ENCODE measurements at places on chromosomes 2 and 18. TPM values are rescaled to one million over a fixed set of nuclear protein-coding genes. Genes with fewer than 3 reads are reported as not detected.

LDLRAD4 gene
- 78.2 TPM for total RNA-seq

DNA sequence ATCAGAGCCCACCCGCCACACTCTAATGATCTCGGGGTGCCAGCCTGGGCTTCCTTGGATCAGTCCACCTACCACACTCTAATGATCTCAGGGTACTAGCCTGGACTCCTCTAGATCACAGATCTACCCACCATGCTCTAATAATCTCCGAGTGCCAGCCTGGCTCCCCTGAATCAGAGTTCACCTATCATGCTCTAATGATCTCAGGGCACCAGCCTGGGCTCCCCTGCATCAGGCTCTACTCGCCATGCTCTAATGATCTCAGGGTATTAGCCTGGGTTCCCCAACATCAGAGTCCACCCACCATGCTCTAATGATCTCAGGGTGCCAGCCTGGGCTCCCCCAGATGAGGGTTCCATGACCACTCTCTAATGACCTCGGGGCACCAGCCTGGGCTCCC, 48.1 kb downstream of the EIPR1 start:
- no peak overlapping the region for H3K27ac ChIP-seq
- H3K36me3 ChIP-seq = peaks cover 12% of the 10 kb centered on the region
- no peak overlapping the region for H3K4me3 ChIP-seq
- H3K27me3 ChIP-seq = no peaks in the 10 kb centered on the region
- no peaks in the 10 kb centered on the region for H3K4me1 ChIP-seq

DNA sequence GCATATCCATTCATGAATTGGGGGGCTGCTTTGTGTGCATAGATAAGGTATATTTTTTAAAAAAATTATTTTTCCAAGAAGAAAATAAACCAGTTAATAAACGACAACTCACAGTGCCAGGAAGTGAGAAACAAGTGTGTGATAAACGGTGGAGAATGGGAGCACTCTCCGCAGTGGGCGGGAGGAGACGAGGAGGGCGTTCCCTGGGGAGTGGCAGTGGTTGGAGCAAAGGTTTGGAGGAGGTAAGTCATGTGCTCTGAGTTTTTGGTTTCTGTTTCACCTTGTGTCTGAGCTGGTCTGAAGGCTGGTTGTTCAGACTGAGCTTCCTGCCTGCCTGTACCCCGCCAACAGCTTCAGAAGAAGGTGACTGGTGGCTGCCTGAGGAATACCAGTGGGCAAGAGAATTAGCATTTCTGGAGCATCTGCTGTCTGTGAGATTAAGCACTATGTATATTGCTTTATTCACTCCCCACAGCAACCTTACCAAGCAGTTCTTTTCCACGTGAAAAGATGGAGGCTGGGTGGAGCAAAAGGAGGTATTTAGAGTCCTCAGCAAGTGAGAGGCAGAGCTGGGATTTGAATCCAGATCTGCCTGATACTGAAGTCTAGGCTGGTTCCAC, 27.0 kb upstream of the CASP8 start:
- no peak for DNase-seq
- peaks cover 30% of the 10 kb centered on the region for H3K4me1 ChIP-seq
- no peaks in the 10 kb centered on the region for H3K27me3 ChIP-seq
- no peak overlapping the region for H3K4me3 ChIP-seq
- H3K27ac ChIP-seq = no peak overlapping the region

- peaks cover 35% of the 10 kb centered on the region for H3K4me1 ChIP-seq
- H3K36me3 ChIP-seq = no peaks in the 10 kb centered on the region
- no peaks in the 10 kb centered on the region for H3K27me3 ChIP-seq
- H3K27ac ChIP-seq = peak overlapping the region; percentile 99
- peak overlapping the region; percentile 91 for H3K4me3 ChIP-seq
- no peak for DNase-seq
Measured at GRCh38 chr2:121650315-121650930, 1.2 kb upstream of the CLASP1 start.

CRYGC gene
- not detected for total RNA-seq

TMEM150A gene
- 17.1 TPM for total RNA-seq

CXCR4 gene
- total RNA-seq = not detected

DNA sequence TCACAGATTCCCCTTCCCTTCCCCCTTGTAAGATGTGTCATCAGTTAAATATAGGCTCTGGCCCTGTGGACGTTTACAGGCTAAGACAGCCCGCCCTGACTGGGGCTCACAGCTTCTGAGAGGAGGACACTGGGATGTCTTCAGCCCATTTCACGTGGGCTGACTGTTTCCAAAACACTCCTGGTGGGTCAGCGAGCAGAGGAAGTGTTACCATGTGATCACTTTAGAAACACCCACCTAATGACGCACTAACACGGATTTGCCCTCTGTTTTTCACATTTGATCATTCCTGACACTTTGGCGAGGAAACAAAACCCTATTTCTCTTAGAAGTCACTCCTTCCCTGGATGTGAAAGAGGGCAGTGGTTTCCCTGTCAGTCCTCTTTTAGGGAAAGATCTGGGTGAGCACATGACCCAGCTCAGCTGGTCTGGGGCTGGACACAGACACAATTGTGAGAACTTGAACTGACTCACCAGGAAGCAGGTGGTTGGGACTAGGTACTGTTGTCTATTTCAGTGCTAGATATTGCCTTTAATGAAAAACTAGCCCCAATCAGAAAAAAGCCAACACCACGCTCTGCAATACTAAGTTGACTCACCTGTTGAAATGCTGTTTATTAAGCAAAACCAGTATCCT, 38.8 kb downstream of the BMP10 start:
- H3K4me1 ChIP-seq = peaks cover 35% of the 10 kb centered on the region
- H3K27ac ChIP-seq = peak overlapping the region; percentile 93
- no peak for DNase-seq
- no peaks in the 10 kb centered on the region for H3K27me3 ChIP-seq
- H3K4me3 ChIP-seq = no peak overlapping the region
- no peaks in the 10 kb centered on the region for H3K36me3 ChIP-seq

MAP4K4 gene
- total RNA-seq = 122 TPM

UGP2 gene
- 105 TPM for total RNA-seq

GRCh38 chr18:78123144-78123909, 856.3 kb upstream of the SALL3 start:
- H3K4me3 ChIP-seq = no peak overlapping the region
- no peaks in the 10 kb centered on the region for H3K27me3 ChIP-seq
- no peaks in the 10 kb centered on the region for H3K4me1 ChIP-seq
- DNase-seq = no peak
- H3K27ac ChIP-seq = no peak overlapping the region
- H3K36me3 ChIP-seq = no peaks in the 10 kb centered on the region

- no peaks in the 10 kb centered on the region for H3K4me1 ChIP-seq
- no peak overlapping the region for H3K27ac ChIP-seq
- DNase-seq = no peak
Measured at GRCh38 chr2:152930501-152930900, 212.1 kb downstream of the ARL6IP6 start.

FBXO36 gene
- 3.0 TPM for total RNA-seq

DNA sequence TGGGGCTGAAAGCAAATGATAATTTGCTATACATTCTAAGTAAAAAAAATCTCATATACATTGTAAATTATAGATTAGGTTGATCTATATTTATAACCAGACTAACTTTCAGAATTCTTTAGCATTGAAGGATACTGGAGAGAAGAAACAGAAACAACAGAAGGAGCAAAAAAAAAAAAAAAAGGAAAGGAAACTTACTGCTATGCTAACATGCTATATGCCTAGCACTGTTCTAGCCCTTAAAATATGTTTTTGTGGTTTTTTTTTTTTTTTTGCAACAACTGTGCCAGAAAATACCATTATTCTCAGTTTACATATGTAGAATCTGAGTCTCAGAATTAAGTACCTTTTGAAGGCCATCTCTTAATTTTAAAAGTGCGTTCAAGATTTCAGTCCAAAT, 204.9 kb upstream of the MC4R start:
- no peaks in the 10 kb centered on the region for H3K4me1 ChIP-seq
- H3K36me3 ChIP-seq = peaks cover 2% of the 10 kb centered on the region
- no peak for DNase-seq
- H3K4me3 ChIP-seq = no peak overlapping the region
- peaks cover 17% of the 10 kb centered on the region for H3K27me3 ChIP-seq

GRCh38 chr2:230052299-230052698, 16.4 kb downstream of the SLC16A14 start:
- peaks cover 36% of the 10 kb centered on the region for H3K4me1 ChIP-seq
- H3K27me3 ChIP-seq = no peaks in the 10 kb centered on the region
- H3K4me3 ChIP-seq = no peak overlapping the region
- no peak for DNase-seq
- H3K36me3 ChIP-seq = no peaks in the 10 kb centered on the region

UNC80 gene
- not detected for total RNA-seq

CIB4 gene
- not detected for total RNA-seq

GRCh38 chr2:241818229-241818942, 9.4 kb downstream of the NEU4 start:
- no peaks in the 10 kb centered on the region for H3K36me3 ChIP-seq

- no peak overlapping the region for H3K4me3 ChIP-seq
- DNase-seq = no peak
- peaks cover 32% of the 10 kb centered on the region for H3K4me1 ChIP-seq
- no peaks in the 10 kb centered on the region for H3K27me3 ChIP-seq
- no peak overlapping the region for H3K27ac ChIP-seq
- H3K36me3 ChIP-seq = no peaks in the 10 kb centered on the region
Measured at GRCh38 chr18:36419900-36420531, 122.5 kb downstream of the FHOD3 start.

DNA sequence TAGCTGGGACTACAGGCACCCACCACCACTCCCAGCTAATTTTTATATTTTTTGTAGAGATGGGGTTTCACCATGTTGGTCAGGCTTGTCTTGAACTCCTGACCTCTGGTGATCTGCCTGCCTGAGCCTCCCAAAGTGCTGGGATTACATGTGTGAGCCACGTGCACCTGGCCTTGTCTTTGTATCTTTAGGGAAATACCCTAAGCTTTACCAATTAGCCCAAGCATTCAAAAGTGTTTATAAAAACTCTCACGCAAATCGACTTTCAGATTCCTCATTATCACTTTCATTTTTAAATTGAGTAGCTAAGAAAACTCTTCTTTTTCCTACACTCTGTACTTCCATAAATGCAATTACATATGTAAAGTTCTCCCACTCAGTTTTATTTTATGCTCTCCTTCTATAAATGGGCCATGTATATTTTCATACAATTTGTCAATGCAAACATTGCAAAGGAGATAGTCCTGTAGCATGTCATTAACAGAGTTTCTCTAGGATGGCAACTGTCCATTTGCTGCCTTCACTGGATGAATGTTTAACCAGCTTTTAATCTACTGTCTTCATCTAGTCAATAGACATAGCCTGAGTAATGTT, 326.2 kb upstream of the LRATD1 start:
- no peaks in the 10 kb centered on the region for H3K36me3 ChIP-seq
- no peak overlapping the region for H3K27ac ChIP-seq
- no peaks in the 10 kb centered on the region for H3K4me1 ChIP-seq
- DNase-seq = no peak
- no peak overlapping the region for H3K4me3 ChIP-seq

GATA6 gene
- total RNA-seq = 13.1 TPM

- H3K36me3 ChIP-seq = no peaks in the 10 kb centered on the region
- DNase-seq = no peak
- H3K4me3 ChIP-seq = no peak overlapping the region
- H3K27me3 ChIP-seq = no peaks in the 10 kb centered on the region
- H3K27ac ChIP-seq = no peak overlapping the region
- H3K4me1 ChIP-seq = peaks cover 10% of the 10 kb centered on the region
Measured at GRCh38 chr18:56382541-56382940, 255.9 kb downstream of the TXNL1 start.

DNA sequence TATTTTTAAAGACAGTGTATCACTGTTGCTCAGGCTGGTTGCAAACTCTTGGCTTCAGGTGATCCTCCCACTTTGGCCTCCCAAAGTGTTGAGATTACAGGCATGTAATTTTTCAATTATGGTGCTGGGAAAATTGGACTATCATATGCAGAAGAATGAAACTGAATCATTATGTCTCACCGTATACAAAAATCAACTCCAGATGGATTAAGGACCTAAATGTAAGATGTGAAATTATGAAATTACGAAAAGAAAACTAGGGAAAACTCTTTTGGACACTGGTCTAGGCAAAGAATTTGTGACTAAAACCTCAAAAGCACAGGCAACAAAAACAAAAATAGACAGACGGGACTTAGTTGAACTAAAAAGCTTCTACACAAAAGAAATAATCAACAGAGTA, 31.2 kb downstream of the MAP3K2 start:
- H3K27me3 ChIP-seq = no peaks in the 10 kb centered on the region
- peaks cover 45% of the 10 kb centered on the region for H3K4me1 ChIP-seq

DNA sequence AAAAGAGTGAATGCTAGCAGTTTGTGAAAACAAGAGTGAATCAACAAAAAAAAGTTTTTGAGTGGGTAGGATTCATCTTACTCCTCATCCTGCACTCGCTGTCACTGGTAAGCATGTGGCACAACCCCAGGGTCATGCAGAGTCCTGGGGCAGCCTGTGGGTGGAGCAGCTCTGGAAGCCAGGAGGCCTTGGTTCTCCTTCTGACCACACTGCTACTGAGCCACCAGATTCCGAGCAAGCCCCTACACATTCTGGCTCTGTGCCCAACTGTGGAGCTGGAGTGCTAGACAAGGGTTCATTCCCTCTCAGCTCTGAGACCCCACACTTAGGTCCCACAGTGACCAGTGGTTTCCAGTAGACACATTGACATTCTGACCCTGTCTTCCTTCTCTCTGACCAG, 670.6 kb downstream of the BCL11A start:
- peaks cover 9% of the 10 kb centered on the region for H3K27me3 ChIP-seq
- no peaks in the 10 kb centered on the region for H3K4me1 ChIP-seq
- no peak overlapping the region for H3K4me3 ChIP-seq
- no peak overlapping the region for H3K27ac ChIP-seq
- no peak for DNase-seq

- no peak overlapping the region for H3K27ac ChIP-seq
- no peak overlapping the region for H3K4me3 ChIP-seq
- H3K27me3 ChIP-seq = peaks cover 15% of the 10 kb centered on the region
- no peaks in the 10 kb centered on the region for H3K4me1 ChIP-seq
- DNase-seq = no peak
- no peaks in the 10 kb centered on the region for H3K36me3 ChIP-seq
Measured at GRCh38 chr2:64383881-64384280, 70.1 kb upstream of the LGALSL start.

DNA sequence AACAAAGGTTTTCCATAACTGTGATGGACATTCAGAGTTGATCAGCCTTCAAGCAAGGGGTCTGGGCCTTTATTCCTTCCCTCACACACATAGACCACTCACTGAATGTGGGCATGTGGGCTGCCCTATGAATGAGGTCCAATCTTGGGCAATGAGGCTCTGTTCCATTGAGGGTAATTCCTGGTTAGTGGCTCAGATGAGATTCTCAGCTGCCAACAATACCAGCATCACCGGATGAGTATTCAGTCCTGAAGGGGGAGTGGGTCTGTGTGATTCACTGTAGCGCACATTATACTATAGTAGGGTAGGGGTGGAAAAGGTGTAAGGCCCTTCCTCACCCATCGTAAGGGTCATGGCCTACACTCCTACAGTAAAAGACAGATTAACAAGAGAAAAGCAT, 9.9 kb upstream of the PARD3B start:
- no peak overlapping the region for H3K4me3 ChIP-seq
- H3K36me3 ChIP-seq = no peaks in the 10 kb centered on the region
- no peaks in the 10 kb centered on the region for H3K27me3 ChIP-seq
- DNase-seq = no peak

Measured in chondrocyte (in vitro differentiated cells).